ENCODE measurements at places on chromosomes 4 and X.

GRCh38 chr4:89906777-89907521 lies 12.3 kb downstream of the MMRN1 start:
- DNase-seq, result no peak

- peak; percentile 58 for DNase-seq
Measured at GRCh38 chr4:109559983-109560686, at the start of gene MCUB. MCUB (plus strand) TSS chr4:109560246; CDS start chr4:109560338, 92 bp downstream.

DNA sequence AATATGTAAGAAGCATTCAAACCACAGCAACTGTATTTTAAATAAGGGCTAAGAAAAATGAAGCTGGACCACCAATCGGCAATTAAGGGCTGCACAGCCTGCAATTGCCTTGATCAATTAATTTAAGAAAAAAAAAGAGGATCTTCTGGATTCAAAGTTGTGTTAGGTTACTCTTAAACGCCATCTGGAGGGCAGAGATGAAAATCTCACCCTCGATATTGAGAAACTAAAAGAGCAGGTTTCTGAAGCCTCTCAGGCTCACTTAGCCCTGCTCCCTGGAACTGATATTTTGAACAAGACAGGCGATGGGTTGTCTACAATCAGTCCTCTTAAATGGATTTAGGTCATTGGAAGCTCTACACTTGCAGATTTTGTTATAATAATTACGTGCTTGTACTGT lies 579.4 kb downstream of the GRXCR1 start:
- DNase-seq, result no peak

GRCh38 chr4:11720292-11720691 lies 291.6 kb upstream of the HS3ST1 start:
- no peak for DNase-seq

DNA sequence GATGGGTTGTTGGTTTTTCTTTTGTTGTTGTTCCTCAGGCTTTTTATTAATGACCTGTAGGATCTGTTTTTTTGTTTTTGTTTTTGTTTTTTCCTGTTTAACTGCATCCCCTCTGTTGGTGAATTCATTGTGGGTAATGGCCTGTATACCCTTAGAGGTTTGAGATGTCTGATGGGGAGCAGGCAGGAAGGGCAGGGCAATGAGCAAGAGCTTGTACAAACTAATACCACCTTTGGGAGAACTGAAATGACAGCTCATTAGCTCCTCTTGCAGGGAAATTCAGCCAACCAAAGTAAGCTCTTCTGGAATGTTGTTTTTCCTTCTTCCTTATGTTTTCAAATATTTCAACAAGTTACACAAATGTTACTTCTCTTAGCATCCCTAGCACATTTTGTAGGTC lies 23.4 kb downstream of the SH2D1A start:
- no peak for DNase-seq

- no peak for DNase-seq
Measured at GRCh38 chrX:54484666-54485065, 11.4 kb downstream of the FGD1 start.

GRCh38 chrX:1932231-1932630 lies 317.4 kb downstream of the ASMT start:
- no peak for DNase-seq

DNA sequence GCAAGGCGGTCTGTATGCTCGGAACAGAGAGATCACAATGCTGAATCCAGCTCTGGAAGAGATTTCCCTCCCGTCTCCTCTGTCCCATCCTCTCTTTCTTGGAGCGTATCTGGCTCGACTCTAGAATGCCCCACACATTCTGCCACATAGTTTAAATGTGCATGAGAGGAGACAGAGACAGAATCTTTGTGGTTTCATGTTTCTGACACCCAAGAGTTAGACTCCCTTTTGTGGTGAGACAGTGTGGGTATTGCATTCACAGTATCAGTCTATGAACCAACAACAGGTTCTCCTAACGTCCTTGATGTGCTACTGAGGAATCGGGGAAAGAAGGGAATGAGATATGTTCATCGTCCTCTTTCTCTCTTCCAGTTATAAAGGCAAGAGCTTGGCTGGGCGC lies 25.3 kb downstream of the FAM47E start:
- no peak for DNase-seq

DNA sequence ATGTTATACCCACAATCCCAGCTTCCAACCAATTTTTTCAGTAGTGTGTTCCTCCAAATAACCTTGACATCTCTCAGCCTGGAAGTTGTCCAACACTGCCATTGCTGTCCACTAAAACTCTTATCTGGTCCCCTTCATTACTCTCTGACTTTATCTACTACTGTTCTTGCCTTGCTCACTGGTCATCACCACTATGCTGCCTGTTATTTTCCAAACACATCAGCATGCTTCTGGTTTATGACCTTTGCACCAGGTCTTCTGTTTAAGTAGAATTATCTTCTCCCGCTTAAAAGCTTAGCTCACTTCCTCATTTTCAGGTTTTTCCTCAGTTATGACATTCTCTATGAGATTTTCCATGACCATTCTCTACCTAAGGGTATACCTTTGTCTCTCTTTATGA lies 5.5 kb downstream of the ELMOD2 start:
- DNase-seq, result no peak

- DNase-seq, result no peak
Measured at GRCh38 chr4:6724421-6725111, 8.6 kb downstream of the BLOC1S4 start.

DNA sequence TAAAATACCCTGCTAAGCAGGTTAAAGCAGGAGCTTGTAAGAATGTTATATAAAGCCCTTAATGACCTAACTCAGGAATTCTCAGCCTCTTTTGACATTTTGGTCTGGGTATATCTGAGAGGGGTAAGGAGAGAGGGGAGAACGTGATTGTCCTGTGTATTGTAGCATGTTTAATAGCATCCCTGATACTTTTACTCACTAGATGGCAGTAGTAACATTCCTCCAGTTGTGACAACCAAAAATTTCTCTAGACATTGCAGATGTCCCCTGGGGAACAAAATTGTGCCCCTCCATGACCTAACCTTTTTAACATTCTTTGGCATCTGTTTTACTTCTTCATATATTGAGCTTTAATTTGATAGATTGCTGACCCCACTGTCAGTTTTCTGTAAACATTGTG lies 17.9 kb downstream of the SMARCA5 start:
- no peak for DNase-seq

Data from NCI-H2107 (cell line).